ENCODE measurements at places on chromosomes 11 and 22.

DNA sequence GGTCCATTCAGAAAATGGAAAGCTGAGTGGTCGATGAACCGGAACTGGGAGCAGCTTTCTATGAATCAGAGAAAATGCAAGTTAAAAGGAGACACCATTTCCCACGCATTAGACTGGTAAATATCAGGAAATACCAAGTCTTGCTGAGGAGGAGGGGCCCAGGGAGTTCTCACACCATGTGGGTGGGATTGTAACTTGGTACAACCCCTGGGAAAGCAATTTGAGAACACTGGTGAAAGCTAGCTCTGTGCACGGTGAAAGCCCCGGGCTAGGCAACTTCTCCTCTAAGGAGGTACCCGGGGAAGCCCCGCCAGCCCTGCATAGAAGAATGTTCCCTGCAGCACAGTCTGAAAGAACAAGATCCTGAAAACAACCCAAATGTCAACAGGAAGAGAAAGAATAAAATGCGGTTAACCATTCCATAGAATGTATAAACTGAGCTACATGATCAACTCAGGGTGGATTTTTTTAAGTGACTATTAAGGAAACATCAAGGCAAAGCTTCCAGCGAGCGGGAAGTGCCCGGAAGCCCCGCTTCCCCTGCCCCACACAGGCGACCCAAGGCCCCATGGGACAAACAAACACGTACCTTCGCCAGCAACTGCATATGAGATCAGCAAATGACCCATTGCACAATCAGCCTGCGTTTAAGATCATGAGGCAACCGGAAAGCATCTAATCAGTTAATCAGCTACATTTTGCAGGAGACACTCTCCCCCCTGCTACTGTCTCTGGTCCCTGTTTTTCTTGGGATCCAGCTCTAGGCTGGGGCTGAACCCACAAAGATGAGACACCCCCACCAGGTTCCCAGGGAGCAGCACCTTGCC, 11.3 kb downstream of the SHANK2 start:
- DNase-seq = peak; percentile 71

DNA sequence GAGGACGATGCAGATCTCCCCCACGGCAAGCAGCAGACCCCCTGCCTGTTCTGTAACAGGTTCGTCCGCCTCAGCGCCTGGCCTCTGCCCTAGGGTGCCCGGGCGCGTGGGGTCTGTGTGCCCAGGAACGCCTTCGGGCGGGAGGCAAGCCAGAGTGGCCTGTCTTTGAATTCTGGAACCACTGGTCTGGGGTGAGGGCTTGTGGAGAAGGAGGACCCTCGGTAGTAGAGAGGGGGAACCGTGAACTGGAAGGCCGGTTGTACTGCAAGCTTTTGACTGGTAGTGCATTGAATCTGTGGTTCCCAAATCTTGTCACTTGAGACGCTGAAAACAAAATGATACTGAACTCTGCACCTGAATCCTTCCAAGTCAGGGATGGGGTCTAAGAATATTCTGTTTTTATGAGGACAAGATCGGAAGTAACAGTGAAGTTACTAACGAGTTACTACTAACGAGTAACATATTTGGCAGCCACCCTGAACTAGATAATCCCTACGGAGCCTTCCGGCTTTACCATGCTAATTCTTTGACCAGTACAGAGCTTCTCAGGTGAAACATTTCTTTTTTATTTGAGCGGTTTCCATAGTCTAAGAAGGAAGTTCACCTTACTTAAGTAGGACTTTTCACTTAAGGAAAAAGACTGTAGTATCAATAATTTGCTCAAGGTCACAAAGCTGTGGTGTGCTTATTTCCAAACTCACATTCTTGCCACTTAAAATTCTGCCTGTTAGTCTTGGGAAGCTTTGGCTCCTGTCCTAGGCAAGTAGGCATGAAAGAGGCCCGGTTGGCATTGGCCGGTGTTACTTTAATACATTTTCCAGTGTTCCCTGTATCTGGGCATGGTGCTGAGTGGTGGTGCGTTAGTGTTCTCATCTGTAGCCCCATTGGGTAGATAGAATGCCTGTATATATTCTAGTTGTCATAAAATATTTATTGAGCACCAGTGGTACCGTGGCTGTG, 860 bp downstream of the PRMT3 start:
- DNase-seq = no peak

- no peak for DNase-seq
Observed at GRCh38 chr11:18005376-18006129, 7.3 kb downstream of the SERGEF start.

GRCh38 chr11:70352100-70352499, 46.2 kb upstream of the CTTN start:
- DNase-seq = no peak

- DNase-seq = no peak
Observed at GRCh38 chr11:1884303-1884700, 7.4 kb downstream of the PRR33 start.

- no peak for DNase-seq
Observed at GRCh38 chr22:36569999-36570398, 41.0 kb upstream of the EIF3D start.

DNA sequence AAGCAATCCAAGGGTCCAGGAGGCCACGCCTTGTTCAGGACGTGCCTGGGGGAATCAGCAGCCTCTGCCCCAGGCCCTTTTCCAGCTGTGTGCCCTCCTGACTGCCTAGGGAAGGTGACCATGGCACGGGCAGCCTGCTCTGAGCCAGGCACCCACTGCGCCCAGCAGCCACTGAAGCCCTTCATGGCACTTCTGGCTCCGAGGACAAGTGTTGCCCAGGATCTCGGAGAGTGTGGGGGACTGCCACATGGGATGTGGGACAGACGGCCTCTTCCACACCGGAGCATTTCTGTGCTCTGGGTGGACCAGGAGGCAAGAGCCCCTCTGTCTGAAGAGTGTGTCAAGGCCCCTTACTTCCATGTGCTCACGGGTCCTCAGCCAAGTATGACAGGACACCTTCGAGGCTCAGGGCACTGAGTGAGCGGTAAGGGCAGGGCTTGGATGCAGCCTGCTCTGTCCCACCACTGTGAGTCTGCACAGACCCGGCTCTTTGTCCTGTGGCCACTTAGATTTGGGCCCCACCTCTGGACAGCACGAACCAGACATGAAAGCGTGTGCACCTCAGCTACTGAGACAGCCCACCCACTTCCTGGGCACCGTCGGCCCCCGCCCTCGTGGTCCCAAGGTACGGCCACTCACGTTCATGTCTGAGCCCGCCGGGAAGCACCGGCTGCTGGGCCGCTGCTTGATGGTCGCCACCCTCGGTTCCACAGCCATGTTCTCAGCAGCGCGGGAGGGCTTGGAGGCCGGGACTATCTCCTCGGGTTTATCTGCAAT, 93.6 kb downstream of the CTTN start:
- no peak for DNase-seq

- no peak for DNase-seq
Observed at GRCh38 chr11:102564110-102564509, 33.6 kb upstream of the MMP7 start.

- DNase-seq = no peak
Observed at GRCh38 chr11:17506942-17507341, 30.3 kb upstream of the ABCC8 start.

GRCh38 chr11:20479513-20479912, 92.0 kb downstream of the PRMT3 start:
- no peak for DNase-seq

GRCh38 chr11:12667646-12668045, 6.6 kb upstream of the TEAD1 start:
- no peak for DNase-seq

DNA sequence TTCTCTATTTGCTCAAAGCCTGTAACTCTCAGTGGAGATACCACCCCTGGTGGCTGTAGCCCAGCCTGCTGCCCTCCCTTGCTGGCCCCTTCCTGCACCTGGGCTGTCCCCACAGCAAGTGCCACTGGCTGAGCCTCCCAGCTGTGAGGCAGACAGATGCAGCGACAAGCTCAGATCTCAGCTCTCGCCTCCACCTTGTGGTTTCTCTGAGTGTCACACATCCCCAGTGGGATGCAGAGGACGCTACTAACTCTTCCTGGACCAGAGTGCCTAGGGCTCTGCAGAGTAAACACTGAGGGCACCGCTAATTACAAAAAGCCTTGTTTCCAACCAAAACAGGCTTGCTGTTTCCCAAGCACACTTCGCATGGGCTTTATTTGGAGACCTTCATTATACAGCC, 8.9 kb downstream of the YPEL1 start:
- DNase-seq = no peak

DNA sequence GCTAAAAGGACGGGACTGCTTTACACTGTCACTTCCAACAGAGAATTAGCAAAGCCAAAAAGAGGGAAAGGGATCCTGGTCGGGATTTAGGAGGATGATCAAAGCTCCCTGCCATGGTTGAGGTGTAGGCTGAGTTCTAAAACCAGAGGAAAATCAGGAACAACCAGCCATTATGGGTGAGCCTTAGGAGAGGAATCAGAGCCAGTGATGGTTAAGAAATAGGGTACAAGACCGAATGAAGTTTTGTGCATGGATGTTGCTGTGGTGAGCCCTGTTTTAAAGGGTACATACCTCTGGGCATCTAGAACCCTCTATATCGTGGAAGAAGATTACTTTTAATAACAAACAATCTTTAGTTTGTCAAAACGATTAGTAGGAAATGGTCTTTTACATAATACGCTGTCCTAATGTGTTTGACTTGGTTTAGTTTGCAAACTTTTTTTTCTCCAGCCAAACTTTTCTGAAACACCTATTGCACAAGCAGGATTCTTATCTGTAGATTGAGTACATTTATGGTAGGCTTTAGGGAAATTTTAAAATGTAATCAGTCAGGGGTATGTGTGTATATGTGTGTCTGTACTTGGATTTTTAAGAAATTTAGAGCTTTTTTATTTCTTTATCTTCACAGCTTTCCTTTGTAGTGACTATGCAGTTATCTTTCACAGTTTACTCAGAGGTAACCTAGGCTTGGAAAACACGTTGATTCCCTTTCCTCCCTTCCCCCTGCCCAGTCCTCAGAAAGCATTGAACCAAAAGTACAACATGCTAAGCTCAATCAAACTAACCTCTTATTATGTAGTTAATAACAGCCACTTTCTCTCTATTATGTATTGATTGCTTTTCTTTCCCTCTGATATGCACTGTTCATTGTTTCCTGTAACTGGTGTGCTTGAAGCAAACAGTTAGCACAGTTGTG, 26.8 kb downstream of the TRIM44 start:
- DNase-seq = no peak

DNA sequence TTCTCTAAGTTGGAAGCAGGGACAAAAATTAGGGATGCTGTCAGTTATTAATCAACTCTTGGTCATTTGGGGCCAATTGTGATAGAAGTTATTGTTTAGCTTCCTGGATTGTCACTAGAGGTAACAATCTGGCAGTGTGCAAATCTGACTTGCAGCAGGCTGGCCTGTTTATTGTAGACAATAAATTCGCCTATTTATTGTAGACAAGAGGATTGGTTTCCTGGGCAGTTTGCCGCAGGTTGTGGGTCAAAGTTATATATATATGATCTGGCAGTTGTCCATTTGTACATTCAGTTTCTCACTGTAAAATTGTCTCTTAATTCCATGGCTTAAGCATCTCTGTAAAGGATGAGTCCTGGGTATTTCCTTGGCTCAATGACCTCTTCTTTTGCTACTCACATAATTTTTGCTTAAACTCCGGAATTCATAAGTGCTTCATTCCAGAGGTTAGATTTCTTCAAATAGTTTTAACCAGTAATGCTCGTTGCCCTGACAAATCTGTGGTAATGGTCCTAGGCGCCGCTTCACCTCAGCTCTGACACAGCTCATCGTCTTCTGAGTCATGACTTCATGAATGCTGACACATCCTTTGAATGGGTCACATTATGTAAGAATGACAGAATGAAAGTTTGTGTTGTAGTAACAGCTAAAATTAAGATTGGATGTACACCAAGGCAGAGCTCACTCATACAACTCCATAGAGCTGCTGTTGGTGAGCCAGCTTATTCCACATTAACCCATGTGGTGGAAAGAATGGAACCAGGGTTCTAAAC, 7.8 kb upstream of the MMP3 start:
- no peak for DNase-seq

GRCh38 chr22:37243402-37244113, 511 bp downstream of the RAC2 start:
- no peak for DNase-seq

- no peak for DNase-seq
Observed at GRCh38 chr11:65545853-65546216, 12.3 kb downstream of the LTBP3 start.

DNA sequence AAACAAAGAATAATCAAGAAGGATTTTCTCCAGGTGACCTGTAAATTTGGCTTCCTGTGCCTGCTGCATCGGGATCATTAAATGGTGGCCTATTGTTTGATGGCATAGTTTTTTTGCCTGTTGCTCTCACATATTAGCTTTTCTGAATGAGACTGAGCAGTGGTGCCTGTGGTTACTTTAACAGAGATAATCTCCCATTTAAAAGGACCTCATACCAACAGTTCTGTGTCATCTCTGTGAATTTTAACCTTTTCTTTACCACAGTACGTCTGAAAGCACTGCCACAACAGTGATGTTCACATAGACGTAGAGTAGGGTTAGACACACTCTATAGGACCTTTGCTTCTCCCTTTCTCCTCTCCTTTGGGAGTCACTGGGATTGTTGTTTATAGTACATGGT, 22.9 kb upstream of the RCE1 start:
- DNase-seq = no peak

GRCh38 chr11:42003801-42004200, 544.3 kb upstream of the LRRC4C start:
- DNase-seq = no peak

DNA sequence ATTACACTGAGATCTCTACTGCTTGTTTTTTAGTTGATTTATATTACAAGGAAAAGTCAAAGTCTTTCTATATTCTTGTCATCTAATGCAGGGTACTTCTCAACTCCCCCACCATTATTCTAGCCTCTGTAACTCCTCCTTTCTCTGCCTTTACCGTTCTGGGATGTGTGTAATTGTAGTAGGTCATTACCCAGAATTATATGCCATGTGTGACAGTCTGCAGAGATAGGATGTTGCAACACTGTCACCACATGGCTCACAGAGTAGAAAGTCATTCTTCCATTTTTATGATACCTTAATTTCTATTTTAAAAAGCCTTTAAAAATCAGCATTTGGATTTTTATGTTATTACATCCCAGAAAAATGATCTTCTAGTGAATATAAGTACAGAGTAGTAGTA, 32.7 kb downstream of the ZNF143 start:
- DNase-seq = no peak

DNA sequence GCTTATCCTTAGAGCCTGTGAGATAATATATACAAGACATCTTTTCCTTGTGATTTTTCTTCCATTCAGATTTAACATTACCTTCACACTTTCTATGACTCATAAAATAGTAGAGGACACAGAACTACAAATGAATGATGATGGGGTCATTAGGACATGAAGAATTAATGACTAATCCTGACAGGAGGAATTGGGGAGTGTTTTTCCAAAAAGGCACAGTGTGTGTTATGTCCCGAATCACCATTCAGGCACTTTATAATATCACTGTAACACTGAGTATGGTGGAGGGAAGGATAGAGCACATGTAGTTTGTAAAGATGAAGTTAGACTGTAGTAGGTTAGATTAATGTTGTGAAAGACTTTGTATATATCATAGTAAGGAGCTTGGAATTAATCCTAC, 391.3 kb downstream of the JRKL start:
- DNase-seq = no peak

DNA sequence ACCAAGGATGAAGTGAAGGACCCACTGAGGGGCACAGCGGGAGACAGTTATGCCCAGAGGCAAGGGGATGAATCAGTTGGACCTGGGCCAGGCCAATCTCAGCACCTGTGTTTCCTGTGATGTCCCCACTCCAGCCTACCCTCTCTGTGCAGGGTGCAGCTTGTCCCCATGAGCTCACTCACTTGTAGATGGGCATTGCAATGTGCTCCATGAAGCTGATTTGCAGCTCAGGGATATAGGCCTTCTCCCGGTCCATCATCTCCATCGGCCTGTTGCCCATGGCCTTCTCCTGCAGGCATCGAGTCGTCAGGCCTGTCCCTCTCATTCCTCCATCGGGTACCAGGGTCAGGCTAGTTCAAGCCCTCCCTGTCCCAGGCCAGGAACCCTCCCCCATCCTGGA, 96.2 kb downstream of the PDE2A start:
- DNase-seq = no peak
